ENCODE measurements at places on chromosomes 13 and 19. TPM values are rescaled to one million over a fixed set of nuclear protein-coding genes. Genes with fewer than 3 reads are reported as not detected.
A peak's percentile ranks its signal among the peaks of the same experiment; 100 is the strongest.

- peak; percentile 67 for DNase-seq
These were observed 1.1 kb upstream of the ZNF763 start for GRCh38 chr19:11963566-11964355.

GRCh38 chr19:19170053-19170872, at the start of gene MEF2B:
MEF2B (minus strand) TSS chr19:19170263; CDS start chr19:19150735, 19,528 bp downstream.
- DNase-seq = no peak

Gene TMPRSS9
- total RNA-seq = not detected

GRCh38 chr19:34187011-34187410, 14.7 kb downstream of the LSM14A start:
- DNase-seq = no peak

- DNase-seq = no peak
These were observed at the start of gene CPAMD8 for GRCh38 chr19:17026706-17027534. CPAMD8 (minus strand) TSS chr19:17026810; CDS start chr19:17026642, 168 bp downstream.

GRCh38 chr19:1763648-1764639, 10.6 kb downstream of the ONECUT3 start:
- no peak for DNase-seq

- DNase-seq = no peak
These were observed 2.5 kb downstream of the LYL1 start for GRCh38 chr19:13100031-13100588.

Gene CRB3
- total RNA-seq = not detected

Gene PSPN
- total RNA-seq = 0.90 TPM

GRCh38 chr13:111854403-111854802, 212.5 kb upstream of the SOX1 start:
- DNase-seq = no peak

- no peak for DNase-seq
These were observed 9.8 kb upstream of the MZF1 start for GRCh38 chr19:58582985-58583384.

GRCh38 chr13:112783135-112783977, 93.5 kb downstream of the ATP11A start:
- DNase-seq = no peak

Gene IL11
- 1.7 TPM for total RNA-seq

- DNase-seq = no peak
These were observed 530.9 kb downstream of the MYO16 start for GRCh38 chr13:109160357-109160756.

GRCh38 chr13:50690006-50690405, 153.5 kb downstream of the DLEU7 start:
- no peak for DNase-seq

Gene ATP4B
- not detected for total RNA-seq

DNA sequence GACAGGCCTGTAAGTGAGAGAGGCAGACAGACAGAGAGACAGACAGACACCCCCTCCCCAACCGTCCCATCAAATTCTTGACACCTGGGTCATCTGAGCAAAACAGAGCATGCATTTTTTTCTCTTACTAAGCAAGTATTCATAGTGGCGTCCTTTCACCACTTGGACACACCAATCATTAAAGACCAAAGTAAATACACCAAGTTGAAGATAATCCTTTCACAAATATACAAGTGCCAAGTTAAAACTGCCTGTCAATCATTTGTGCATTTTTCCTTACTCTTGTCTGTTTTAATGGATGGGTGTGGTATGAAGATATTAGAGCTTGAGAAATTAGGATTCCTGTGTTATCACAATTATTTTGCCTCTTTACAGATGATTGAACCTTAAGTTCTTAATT, 337.3 kb downstream of the ATP8A2 start:
- no peak for DNase-seq

- DNase-seq = no peak
These were observed 51.3 kb downstream of the TEX29 start for GRCh38 chr13:111371720-111372119.

GRCh38 chr19:18865973-18866799, 29.8 kb downstream of the CERS1 start:
- no peak for DNase-seq

- no peak for DNase-seq
These were observed 15.5 kb downstream of the KLF2 start for GRCh38 chr19:16340092-16340491.
